ENCODE measurements at places on chromosomes 16 and 17. TPM values are rescaled to one million over a fixed set of nuclear protein-coding genes. Genes with fewer than 3 reads are reported as not detected.

GRCh38 chr16:1377406-1378010 lies 25.8 kb downstream of the GNPTG start:
- no peak for DNase-seq

DNA sequence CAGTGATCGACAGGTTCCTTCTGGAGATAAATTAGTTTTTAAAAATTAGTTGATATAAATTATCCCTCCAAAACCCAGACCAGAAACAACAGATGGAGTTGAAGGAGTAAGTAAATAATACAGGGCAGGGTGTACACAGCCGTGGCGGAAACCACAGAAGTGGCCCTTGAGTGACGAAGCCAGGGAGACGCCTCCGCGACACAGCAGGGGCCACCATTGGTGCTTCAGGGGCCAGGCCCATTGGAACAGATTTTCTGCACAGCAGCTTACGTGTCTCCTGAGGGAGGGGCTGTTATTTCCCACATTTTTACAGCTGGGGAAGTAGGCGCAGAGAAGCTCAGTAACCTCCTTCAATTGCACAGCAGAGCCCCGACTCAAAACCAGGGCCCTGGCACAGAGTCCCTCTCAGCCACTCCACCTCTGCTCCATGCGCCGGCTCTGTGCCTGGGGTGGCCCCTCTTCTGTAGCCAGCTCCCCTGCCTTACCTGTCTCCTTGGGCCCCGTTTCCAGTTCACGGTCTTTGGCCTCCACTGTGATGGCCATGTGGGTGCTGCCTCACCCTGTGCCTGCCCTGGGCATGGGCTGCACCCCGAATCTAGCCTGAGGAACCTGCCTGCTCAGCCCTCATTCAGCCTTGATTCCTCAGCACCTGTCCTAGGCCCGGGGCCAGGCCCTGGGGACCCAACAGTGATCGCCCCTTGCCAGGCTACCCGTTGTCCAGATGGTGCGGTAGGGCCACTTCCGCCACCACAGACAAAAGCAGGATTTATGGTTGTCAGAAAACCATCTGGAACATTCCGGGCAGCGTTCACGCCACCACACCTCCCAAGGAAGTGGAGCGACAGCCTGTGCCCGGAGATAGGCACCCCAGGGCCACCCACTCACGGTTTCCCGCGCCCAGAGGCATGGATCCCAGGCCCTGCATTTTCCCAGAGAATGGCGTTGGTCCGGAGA lies 128.5 kb upstream of the GSE1 start:
- no peak for DNase-seq

ADAD2 gene
- not detected for total RNA-seq

ZG16 gene
- 1.3 TPM for total RNA-seq

DNA sequence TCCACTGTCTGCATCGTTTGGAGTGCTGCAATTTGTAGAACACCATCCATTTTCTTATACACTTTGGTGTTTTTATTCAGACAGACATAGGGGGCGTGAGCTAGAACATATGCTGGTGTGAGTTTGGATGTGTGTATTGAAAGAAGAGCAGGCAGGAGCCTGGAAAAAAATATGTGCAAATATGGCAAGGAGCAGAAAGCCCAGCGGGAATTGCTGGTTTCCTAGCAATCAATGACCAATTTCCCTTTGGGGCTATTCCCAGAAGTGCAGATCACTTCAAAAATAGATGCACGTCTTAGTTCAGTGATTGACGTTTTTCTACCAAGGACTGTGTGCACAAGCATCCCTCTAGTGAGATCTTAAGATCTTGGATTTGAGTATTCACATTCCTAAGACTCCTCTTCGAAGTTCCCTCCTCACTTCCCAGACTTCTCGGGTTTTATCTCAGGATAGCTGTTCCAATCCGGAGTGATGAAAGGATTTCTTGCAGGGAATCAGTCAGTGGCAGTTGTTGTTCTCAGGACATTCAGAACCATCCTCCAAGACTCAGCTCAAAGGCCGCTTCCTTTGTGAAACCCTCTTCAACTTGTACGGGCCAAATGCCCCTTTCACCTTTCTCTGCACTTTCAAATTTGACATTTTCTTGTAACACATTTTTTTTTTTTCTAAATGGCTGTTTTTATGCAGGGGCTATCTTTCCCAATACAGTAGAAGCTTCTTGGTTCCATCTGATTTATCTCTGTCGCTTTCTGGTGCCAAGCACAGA lies 268.7 kb upstream of the ASIC2 start:
- DNase-seq: no peak

Data from left lobe of liver (tissue), 2 donors.